ENCODE measurements at places on chromosomes 1 and 21.

GRCh38 chr1:232211149-232211548 is 418.8 kb downstream of the SIPA1L2 start:
- DNase-seq, result no peak

GRCh38 chr1:100703716-100704115 is 15.8 kb upstream of the VCAM1 start:
- DNase-seq, result no peak

DNA sequence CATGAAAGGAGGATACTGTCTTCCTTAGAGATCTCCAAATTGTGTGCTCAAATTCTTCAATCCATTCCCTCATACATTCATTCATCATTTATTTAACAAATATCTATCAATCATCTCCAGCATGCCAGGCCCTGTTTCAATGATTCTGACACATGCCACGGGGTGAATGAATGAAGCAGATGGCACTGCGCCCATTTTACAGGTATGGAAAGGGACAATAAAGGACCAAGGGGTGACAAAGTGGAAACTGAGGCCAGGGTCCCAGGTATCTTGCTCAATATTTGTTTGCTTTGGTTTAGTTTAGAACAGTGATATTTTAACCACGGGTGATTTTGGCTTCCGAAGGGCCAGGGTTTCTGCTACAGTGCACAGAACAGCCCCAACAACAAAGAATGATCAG is 321.6 kb upstream of the RUNX1 start:
- DNase-seq, result no peak

GRCh38 chr1:21335750-21336224 is 45.5 kb upstream of the ECE1 start:
- DNase-seq, result no peak

DNA sequence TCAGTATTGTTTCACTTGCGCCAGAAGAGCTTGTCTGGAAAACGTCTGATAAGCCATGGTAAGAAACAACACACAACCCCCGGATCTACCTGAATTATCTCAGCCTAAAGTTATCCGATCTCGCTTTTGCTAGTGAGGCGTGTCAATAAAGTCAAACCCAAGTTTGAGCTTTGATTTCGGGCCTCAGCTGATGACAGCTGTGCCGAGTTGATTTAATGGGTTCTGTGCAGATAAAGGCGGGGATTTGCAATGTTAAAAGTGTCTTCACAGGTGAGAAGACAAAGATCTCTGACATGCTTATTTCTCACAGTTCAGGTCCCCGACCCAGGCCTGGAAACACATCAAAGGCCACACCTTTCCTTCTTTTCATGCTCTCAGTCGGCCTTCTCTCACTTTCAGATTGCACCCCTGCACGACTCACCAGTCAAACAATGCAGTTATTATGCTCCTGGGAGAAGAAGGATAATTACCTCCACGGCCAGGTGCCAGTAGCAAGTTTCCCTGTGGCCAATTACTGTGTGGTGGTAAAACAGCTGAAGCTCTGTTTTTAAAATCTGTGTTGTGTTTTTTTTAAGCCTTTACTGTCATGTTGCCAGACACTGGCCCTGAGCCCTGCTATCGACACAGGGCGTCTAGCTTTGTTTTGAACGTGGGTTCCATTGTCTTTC is 245.3 kb upstream of the RUNX1 start:
- no peak for DNase-seq

DNA sequence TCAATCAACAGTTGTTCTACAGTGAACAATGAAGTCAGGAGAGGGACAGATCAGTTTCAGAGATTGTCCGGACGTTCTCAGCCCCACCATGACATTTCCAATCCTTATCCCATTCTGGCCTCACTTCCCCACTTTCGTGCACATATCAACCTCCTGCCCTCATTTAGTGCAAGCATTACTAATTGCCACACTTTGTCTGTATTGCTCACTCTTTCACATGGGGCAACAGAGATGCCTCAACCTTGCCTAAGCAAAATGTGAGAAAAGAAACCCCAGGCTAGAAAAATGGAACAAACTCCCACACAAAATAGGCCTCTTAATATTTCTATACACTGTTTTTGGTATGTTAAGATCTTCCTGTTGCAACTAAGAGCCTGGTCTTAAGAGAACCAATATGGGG is 8.9 kb upstream of the RGS1 start:
- DNase-seq, result no peak

DNA sequence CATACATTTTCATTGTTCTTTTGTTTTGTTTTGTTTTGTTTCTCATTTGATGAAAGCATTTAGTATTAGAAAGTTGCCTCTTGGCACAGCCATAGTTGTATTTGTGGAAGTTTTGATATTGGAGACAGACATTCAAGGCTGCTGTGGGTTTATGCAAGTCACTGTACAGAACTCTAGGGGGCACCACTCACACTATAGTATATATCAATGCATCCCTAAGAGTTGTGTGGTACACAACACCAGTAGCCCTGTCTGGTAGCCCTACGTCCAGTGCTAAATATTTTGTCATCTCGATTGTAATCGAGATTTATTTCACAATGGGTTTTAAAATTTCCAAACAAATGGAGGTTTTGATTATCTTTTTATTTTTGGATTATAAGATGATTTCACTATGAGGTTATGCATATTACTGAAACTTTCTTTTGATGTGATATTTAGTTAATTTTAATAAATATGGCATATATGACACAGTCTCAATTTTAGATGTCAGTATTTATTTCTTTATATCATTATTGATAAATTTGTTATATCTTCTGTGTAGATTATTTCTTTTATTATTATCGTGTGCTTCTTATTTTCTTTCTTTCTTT is 112.2 kb downstream of the NR5A2 start:
- no peak for DNase-seq

DNA sequence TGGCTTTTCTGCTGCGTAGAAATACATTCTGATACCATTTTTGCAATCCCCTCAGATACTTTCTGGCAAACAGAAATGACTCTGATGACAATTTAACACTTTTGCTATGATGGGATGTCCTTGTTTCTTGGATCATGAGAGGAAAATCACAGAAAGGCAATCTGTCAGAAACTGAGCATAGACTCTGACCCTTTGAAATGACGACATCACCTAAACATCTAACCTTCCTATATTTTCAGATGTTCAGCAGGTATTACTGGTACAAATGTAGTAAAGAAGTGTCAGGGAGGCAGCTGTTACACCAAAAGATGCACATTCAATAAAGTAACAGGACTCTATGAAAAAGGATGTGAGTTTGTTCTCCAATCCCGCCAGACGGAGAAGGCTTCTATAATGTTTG is 13.2 kb downstream of the CLCA1 start:
- DNase-seq, result no peak

GRCh38 chr1:86464819-86465218 is 3.9 kb upstream of the CLCA1 start:
- no peak for DNase-seq

GRCh38 chr1:157575744-157576143 is 22.1 kb downstream of the FCRL4 start:
- DNase-seq, result no peak

GRCh38 chr1:226061068-226061840 is 1.3 kb upstream of the H3-3A start:
- DNase-seq, result no peak

DNA sequence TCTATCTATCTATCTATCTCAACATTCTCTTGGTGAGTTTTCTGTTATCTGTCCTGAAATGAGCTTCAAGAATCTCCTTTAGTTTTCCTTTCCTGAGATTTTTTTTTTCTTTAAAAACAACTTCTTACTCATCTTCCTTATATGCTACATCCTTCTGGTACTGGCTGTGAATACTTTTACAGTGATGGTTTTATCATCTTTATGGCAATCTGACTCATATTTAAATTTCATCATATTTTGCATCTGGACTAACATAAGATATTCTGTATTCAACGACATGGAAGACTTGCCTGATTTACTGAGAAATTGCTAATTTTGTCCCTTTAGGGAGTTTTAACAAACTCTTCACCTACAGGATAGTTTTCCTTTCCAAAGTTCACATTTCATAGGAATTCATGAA is 33.0 kb downstream of the PDE4B start:
- no peak for DNase-seq

- no peak for DNase-seq
Observed at GRCh38 chr1:2783435-2784397, 17.8 kb downstream of the TTC34 start.

DNA sequence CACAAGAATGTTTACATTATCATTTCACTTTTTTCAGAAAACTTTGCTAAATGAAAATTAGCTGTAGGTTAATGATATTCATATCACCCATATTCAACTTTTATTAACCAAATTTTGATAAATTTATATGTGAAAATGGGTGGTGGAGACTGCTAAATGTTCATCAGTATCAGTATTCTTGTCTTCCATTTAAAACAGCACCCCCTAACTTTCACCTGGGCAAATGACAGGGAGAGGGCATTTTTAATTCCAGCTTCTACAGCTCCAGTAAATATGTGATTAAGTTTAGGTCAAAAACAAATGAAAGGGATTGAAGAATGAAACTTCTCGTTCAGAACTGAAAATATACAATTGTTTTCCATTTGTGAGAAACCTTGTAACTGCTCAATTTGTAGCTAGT is 722.2 kb downstream of the KCNT2 start:
- no peak for DNase-seq

- no peak for DNase-seq
Observed at GRCh38 chr1:17561561-17561985, 22.1 kb downstream of the ARHGEF10L start.

DNA sequence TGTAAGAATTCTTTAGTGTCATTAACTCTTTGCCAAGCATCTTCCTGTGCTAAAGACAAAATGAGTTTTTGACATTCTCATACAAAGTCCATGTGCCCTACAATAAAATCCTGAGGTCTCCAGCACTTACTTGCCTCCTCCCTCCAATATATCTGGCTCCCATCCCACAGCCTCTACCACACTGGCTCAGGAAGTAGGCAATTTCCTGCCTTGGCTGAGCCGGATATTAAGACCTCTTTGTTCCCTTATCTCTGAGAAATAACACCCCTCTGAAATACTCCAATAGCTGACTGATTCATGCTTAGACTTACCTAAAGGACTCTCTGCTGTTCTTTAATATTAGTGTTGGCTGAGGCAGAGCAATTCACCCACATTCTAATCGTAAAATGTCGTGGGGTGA is 37.6 kb upstream of the GORAB start:
- no peak for DNase-seq

GRCh38 chr1:204288021-204288588 is 71.6 kb downstream of the PLEKHA6 start:
- DNase-seq, result no peak

GRCh38 chr21:36210779-36211659 is 54.4 kb downstream of the DOP1B start:
- no peak for DNase-seq

GRCh38 chr1:9129266-9130041 is 552 bp upstream of the GPR157 start:
- peak; percentile 84 for DNase-seq

DNA sequence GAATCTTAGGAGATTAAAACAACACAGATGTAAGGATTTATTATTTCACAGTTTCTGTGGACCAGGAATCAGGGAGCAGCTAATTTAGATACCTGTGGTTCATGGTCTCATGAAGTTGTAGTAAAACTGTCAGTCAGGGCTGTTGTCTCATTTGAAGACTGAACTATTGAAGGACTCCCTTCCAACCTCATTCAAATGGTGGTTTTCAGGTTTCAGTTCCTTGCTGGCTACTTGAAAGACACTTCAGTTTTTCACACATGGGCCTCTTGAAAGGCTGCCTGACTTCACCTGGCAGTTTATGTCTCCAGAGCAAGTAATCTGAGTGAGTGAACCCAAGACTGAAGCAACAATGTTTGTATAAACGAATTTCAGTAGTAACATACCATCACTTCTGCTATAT is 915.9 kb downstream of the PLA2G4A start:
- DNase-seq, result no peak

- DNase-seq, result no peak
Observed at GRCh38 chr1:50237056-50237455, 128.3 kb downstream of the ELAVL4 start.

DNA sequence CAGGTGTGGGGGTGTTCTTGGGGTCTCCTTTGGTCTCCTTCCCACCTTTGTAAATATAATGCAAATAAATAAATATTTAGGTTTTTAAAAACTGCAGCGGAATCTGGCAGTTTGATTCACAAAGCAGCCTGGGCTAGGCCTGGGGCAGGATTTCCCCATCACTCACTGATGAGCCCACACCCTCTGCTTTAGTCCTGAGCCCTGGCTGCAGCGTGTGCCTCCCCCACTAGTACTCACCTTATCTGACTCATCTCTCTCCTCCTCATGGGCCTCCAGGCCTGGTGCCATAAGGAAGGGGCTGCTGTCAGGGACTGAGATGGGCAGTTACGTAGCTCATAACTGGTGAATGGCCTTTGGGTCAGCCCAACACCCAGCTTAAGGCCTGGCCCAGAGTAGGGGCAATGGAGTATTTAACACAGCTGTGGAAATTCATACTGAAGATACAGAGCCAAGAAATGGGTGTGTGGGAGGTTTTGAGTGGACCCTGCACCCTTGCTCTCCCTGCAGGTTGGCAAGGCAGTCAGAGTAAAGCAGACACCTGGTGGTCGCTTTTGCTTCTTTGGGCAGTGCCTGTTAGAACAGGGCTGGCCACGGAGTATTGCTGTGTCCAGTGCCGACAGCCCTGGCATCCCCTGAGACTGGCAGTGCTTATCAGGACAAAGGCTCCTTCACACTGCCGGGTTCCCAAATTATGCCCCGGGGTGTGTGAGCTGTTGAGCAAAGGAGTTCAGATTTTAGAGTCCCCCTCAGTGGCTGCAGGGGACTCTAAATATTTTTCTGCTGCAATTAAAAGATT is 39.7 kb downstream of the AZIN2 start:
- DNase-seq, result no peak

DNA sequence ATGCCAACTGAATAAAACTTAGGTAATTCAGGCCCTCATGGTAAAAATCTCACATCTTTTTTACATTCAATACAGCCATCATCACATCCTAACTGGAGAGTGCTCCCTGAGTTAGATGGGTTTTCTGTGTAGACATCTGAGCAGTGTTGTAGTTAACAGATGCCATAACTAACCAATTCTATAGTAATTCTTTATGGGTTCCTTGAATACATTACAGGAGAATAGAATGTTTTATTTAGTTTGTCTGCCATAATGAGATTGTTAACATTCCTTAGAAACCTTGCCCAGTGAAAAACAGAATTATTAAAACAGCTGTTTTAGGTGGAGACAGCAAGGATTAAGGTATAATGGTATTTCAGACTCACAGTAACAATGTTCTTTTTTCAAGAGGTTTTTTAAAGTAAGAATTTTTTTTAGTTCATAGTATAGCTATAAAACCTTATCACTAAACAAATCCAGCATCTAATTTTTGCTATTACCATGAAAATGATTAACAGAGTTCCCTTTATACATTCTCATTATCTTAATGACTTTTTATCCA is 95.3 kb downstream of the ATP5PO start:
- no peak for DNase-seq

DNA sequence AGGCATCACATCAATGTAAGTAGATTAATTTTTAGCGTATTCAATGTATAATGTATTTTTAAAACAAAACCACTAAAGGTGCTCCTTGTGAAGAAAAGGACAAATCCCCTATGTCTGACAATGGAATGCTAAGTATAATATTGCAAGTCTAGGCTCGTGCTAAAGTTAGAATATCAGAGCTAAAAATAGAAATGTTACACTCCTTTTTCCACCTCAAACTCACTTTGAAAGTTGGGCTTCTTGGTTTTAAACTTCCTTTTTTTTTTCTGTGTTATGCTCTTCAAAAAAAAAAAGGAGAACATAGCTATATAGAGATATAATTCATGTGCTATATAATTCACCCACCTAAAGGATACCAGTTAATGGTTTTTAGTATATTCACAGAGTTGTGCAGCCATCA is 3.6 kb upstream of the SERBP1 start:
- DNase-seq, result no peak

All from stimulated activated CD4-positive, alpha-beta T cell treated with anti-CD3 and anti-CD28 coated beads, Interleukin-1b, Interleukin-23, amount 100 ng/mL, for 48 hours (primary cell).